ENCODE measurements at places on chromosomes 13 and 19.

DNA sequence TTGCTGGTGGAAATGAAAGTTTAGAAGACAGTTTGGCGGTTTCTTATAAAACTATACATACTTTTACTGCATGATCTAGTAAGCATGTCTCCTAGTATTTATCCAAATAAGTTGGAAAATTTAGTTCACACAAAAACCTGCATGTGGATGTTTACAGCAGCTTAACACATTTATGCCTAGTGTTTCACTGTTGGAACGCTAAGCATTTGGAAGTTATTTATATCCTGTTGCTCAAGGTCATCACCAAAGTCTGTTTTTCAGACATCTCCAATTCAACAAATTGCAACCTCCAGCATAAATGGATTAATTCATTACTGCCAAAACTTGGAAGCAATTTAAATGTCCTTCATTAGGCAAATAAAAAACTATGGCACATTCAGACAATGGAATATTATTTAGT, 461.8 kb downstream of the SUCLA2 start:
- DNase-seq: no peak

DNA sequence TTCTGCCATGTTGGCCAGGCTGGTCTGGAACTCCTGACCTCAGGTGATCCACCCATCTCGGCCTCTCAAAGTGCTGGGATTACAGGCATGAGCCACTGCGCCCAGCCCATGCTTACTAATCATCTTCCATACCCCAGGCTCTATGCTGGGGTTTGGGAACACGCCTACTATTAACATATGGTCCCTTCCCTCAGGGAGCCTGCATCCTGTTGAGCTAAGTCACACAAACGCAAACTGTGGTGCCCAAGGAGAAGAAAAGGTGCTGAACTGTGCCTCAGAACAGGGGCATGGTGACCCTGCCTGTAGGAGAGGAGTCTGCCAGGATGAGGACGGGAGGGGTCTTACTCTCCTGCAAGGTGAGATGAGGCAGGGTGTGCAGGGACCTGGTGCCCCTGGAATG, 5.6 kb downstream of the MICOS13 start:
- DNase-seq: no peak

GRCh38 chr13:46382224-46382623, 4.8 kb downstream of the RUBCNL start:
- DNase-seq: no peak

DNA sequence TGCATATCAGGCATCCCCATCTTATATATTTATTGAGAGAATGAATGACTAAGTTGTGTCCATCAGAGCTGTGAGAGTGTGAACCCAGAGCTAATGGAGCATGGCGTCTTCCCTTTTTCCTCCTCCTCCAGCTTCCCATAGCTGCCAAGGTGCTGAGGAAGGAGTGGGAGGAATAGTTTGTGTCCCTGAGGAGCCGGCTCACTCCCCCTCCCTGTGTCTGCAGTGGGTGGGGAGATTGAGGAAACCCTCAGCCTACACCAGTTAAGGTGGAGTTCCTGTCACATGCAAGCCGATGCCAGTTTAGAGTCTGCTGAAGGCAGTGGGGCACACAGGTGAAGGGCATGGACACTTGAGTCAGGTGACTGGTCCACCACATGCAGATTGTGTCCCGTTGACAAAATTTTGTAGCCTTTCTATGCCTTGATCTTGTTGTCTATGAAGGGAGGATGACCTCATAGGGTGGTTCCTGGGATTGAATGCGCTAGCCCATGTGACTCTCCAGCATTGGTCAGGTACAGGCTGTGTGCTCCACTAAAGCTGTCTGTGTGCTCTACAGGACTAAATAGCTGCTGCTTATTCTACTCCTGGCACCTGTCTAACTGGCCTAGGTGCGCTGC, 47.6 kb upstream of the GPI start:
- no peak for DNase-seq

GRCh38 chr13:26678796-26679195, 81.8 kb downstream of the GPR12 start:
- no peak for DNase-seq

DNA sequence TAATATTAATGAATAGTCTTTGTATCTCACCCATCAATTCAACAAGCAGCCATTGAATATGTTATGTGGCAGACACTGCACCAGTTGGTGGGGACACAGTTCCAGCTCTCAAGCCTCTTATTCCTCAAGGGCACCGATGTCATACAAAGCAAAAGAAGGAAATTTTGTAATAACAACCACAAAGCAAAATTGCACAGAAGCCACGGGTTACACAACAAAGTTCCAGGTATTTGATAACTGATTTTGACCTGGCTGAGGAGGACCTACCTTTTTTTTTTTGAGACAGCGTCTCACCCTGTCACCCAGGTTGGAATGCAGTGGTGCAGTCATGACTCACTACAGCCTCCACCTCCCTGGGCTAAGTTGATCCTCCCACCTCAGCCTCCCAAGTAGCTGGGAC, 266.7 kb downstream of the FOXO1 start:
- no peak for DNase-seq

- DNase-seq: no peak
Observed at GRCh38 chr13:46553521-46553885, 533 bp downstream of the LRCH1 start.

DNA sequence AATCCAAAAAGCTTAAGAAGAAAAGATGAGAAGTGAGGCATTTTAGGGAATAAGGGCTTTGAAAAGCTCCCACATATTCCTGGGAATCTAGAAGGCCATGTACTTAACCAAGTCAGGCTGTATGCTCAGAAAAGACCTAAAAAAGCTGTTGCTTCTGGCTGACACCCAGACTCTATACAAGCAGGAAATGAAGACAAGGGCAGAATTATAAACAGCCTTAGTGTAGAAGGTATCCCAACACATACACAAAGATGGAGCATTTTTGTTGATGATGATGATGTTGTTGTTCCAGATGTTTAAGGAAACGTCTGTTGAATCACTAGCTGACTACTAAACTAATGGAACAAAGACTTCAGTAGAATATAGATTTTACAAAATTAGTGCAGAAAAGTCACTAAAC, 26.1 kb upstream of the N4BP2L1 start:
- DNase-seq: no peak
